Neural progenitor cell (in vitro differentiated cells): ENCODE measurements at places on chromosomes 2 and 18.

- no peak for DNase-seq
These were observed 9.1 kb downstream of the ALPI start for GRCh38 chr2:232465061-232465460.

- DNase-seq, result no peak
These were observed 174.2 kb upstream of the RBMS1 start for GRCh38 chr2:160667811-160668210.

GRCh38 chr2:138742441-138743057, 37.6 kb downstream of the NXPH2 start:
- no peak for DNase-seq

GRCh38 chr2:168439536-168439935, 16.5 kb upstream of the CERS6 start:
- DNase-seq, result no peak

GRCh38 chr18:79581406-79581805, 98.2 kb upstream of the CTDP1 start:
- DNase-seq, result no peak

DNA sequence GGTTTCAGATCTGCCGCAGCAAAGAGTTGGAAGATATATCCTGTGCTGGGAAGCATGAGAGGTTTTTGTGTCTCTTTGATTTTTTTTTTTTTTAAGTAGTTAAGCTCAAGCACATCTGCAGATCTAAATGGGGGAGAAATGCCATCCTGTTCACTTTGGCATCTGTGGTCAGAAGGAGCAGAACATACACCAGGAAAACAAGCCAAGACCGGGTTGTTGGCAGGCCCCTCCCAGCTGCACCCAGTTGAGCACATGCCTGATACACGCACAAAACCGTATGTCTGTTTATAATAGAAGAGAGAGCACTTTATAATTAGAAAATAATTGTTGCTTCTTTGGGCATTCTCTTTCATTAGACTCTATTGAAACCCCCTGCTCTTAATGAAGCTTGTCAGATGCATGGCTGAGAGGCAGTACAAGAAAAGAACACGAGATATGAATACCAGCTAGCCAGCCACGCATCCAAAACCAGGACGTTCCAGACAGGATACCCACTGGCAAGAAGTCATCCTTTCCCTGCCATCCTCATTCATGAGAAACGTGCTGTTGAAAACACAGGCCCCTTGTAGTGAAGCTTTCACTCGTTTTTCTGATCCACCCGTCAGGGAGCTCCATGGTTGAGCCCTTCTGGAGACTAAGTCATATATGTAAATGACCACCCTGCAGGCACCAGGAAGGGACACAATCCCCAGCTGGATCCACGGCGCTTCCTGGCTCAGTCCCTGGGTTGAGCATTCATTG, 152.2 kb downstream of the ALPK2 start:
- DNase-seq, result no peak
